Activated T-helper 1 cell treated with anti-CD3 and anti-CD28 coated beads, Interleukin-12 subunit alpha, Interleukin-12 subunit beta, Interleukin-2, Interleukin-4 antibody, amounts not matched to agents 30 ng/mL and 10 ng/mL and 1 ng/mL, durations not matched to agents 14 hours and 24 hours and 36 hours (primary cell): ENCODE measurements at places on chromosomes 6 and 20. TPM values are rescaled to one million over a fixed set of nuclear protein-coding genes. Genes with fewer than 3 reads are reported as not detected.

- no peak for DNase-seq
Observed at GRCh38 chr6:56933650-56934049, 21.3 kb upstream of the BEND6 start.

- no peak for DNase-seq
Observed at GRCh38 chr20:59817406-59817805, 116.0 kb downstream of the SYCP2 start.

DNA sequence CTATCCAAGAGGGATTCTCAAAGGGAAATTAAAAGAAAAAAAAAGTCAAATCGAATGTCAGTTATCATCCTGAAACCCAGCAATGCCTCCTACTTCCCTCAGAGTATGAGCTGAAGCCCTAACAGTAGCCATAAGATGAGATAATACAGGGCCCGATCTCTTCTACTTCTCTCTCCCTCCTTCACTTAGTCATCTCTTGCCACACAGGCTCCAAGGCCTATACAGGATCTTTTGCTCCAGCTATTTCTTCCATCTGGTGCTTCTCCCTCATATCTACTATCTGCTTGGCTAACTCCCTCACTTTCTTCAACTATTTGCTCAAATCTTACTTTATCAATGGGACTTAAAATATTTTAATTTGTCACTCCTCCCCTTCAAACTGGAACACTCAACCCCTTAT, 215.3 kb downstream of the RNGTT start:
- DNase-seq = no peak

DNA sequence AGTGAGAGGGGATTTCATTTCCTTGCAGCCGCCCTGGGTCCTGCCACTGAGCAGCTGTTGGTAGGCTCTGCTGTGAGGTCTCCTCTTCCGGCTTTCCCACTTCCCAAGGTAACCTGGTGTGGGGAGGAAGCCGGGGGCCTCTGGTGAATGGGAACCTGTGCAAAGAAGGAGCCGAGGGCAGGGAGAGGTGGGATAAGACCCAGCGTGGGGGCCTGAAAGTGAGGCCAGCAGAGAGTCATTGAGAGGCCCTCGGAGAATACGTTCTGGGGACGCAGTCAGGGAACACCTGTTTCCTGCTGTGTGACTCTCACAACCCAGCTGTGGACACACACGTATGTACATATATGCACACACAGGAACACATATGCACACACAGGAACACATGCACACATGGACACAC, 100.7 kb downstream of the CDH26 start:
- DNase-seq = no peak

Gene MYBL2
- 95.1 and 95.5 TPM in 2 replicates for total RNA-seq
